ENCODE measurements at places on chromosomes 2 and 18.

DNA sequence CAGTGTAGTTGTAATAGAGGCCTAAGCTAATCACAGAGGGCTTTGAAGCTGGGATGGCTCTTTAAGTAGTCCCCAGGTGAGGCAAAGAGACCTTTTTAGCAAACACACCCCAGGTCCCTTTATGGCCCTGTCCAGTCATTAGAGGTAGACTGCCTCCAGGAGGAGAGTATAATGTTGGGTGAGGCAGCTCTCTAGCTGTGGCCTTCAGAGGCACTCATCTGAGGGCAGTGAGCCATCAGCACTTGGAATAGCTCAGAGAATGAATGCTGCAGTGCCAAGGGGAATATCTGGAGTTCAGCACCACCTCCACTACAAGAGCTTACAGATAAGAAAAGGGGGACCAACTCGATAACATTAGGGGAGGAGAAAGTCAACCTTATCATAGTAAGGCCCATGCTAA, 52.8 kb downstream of the UNC80 start:
- H3K36me3 ChIP-seq, result no peaks in the 10 kb centered on the region
- no peaks in the 10 kb centered on the region for H3K27me3 ChIP-seq
- no peak for DNase-seq
- H3K27ac ChIP-seq, result no peak overlapping the region

DNA sequence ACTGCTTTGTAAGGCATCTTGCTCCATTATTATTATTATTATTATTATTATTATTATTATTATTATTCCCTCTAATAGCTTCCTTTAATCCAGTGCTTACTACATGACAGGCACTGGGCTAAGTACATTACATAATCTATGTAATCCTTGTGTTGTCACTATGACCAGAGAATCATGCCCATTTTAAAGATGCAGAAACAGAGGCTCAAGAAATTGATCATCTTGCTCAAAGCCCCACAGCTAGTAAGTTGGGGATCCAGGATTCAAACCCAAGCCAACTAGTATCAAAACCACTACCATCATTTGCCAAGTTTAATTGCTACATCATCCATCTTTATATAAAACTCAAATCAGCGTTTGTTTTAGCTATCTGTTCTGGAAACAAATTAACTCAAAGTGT, 594 bp upstream of the NGEF start:
- H3K36me3 ChIP-seq, result no peaks in the 10 kb centered on the region
- H3K27me3 ChIP-seq, result no peaks in the 10 kb centered on the region
- no peaks in the 10 kb centered on the region for H3K4me1 ChIP-seq

DNA sequence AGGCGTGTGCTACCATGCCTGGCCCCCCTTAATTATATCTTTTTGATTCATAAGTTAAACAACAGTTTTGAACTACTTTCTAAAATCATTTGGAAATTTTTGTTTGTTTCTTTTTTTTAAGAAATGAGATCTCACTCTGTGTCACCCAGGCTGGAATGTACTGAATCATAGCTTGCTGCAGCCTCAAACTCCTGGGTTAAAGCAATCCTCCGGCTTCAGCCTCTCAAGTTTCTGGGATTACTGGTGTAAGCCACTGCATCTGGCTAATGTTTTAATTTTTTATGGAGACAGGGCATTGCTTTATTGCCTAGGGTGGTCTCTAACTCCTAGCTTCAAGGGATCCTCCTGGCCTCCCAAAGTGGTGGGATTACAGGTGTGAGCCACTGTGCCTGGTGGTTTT, 71.5 kb downstream of the BABAM2 start:
- H3K4me3 ChIP-seq, result no peak overlapping the region
- H3K36me3 ChIP-seq, result no peaks in the 10 kb centered on the region
- DNase-seq, result no peak

GRCh38 chr2:99898336-99899048, 243.9 kb downstream of the AFF3 start:
- no peaks in the 10 kb centered on the region for H3K36me3 ChIP-seq
- H3K4me1 ChIP-seq, result peaks cover 12% of the 10 kb centered on the region
- DNase-seq, result no peak
- H3K27ac ChIP-seq, result no peak overlapping the region
- H3K27me3 ChIP-seq, result no peaks in the 10 kb centered on the region

DNA sequence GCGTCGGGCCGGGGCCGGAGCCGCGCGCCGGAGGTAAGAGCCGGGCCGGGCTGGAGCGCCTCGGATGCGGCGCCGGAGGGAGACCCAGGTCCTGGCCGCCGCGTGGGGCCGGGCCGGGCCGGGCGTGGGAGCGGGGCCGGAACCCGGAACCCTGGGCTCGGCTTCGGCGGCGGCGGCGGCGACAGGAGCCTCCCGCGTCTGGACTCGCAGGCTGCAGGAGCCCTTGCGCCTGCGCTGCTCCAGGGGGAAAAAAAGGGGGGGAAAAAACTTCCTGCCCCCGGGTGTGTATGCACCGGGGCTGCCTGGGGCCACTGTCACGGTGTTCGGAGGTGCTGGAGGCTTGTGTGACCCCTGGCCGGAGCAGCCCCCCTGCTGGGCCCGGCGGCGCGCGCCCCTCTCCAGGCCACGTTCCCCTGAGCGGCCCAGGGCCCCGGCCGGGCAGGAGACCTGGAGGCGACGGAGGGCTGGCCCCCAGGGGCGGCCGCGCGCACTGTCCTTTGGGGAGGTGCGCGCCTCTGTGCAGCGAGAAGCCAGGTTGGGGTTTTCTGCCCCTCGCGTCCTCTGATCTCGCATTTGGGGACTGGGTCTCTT, 864 bp downstream of the KLHL29 start:
- H3K4me3 ChIP-seq, result peak overlapping the region; percentile 76
- H3K27ac ChIP-seq, result peak overlapping the region; percentile 47
- H3K36me3 ChIP-seq, result no peaks in the 10 kb centered on the region

Measured in psoas muscle (tissue), 8 donors.